ENCODE measurements at places on chromosomes 1 and 21. TPM values are rescaled to one million over a fixed set of nuclear protein-coding genes. Genes with fewer than 3 reads are reported as not detected.

DNA sequence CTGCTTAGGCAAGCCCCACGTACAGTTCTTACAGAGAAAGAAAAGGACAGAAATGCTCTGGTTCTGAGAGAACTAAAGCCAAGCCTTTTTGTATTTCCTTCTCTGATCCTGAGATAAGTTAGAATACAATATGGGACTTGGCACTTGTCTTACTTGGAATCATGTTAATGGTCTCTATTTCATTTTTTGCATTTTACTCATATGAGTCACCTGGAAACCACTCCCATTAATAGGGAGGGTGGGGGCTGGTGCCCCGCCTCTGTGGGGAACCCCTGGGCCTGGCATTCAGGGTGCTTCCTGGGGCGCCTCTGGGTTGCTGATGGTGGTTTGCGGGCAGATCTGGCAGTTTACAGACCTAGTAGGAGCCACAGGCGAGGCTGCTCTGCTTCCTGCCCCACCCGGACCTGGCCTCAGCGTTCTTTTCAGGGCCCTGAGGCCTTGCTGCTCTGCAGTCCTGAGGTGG, 26.7 kb downstream of the TSPAN2 start:
- no peak overlapping the region for H3K4me3 ChIP-seq
- DNase-seq: no peak
- H3K4me1 ChIP-seq: no peaks in the 10 kb centered on the region
- no peaks in the 10 kb centered on the region for H3K36me3 ChIP-seq
- no peak overlapping the region for H3K27ac ChIP-seq

The CSDE1 gene
- 419 TPM for total RNA-seq

- no peaks in the 10 kb centered on the region for H3K27me3 ChIP-seq
- DNase-seq: no peak
- no peak overlapping the region for H3K4me3 ChIP-seq
- H3K36me3 ChIP-seq: peaks cover 8% of the 10 kb centered on the region
- H3K4me1 ChIP-seq: no peaks in the 10 kb centered on the region
Observed at GRCh38 chr1:39858315-39858714, 25.0 kb downstream of the TRIT1 start.

DNA sequence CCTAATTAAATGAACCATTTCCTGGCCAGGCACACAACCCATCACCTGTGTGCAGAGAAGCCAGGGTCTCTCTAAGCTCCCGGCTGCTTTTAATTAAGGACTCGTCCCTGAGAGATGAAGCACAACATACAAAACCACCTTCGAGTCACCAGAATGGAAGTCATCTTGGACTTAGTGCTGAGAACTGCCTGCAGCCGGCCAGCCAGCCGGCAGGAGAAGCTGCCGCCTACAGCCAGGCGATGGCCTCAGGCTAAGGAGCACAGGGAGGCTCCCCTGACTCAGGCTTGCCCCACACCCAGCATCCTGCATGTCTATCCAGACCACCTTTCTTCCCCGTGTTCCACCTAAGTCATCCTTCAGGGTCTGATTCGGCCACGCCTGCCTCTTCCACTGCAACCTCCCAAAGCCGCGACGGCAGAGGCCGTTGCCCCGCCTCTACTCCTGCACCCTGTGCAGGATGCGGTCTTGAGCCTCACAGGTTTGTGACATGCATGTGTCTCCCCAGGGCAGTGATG, 83.6 kb downstream of the SLC66A1 start:
- DNase-seq: no peak
- no peaks in the 10 kb centered on the region for H3K27me3 ChIP-seq
- H3K4me1 ChIP-seq: peaks cover 27% of the 10 kb centered on the region

DNA sequence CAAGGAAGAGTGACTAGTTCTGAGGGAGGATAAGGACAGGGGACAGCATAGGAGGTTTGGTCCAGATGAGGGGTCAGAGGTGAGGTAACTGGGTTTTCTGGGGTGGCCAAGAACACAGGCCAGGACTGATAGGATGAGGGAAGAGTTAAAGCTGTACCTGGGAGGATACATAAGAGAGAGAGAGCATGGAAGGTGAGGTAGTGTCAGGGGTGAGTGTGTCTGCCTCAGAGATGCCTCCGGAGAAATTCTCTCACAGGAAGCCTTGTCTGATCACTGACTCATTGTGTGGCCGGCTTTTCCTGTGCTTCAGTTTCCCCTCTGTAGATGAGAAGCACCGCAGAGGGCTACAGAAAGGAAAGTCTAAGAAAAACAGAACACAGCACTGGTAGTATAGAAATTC, 40.2 kb downstream of the FASLG start:
- no peak overlapping the region for H3K4me3 ChIP-seq
- H3K27ac ChIP-seq: no peak overlapping the region
- no peaks in the 10 kb centered on the region for H3K27me3 ChIP-seq
- H3K36me3 ChIP-seq: no peaks in the 10 kb centered on the region
- DNase-seq: no peak

GRCh38 chr21:41750051-41750450, 16.8 kb downstream of the RIPK4 start:
- H3K27me3 ChIP-seq: peaks cover 4% of the 10 kb centered on the region
- no peaks in the 10 kb centered on the region for H3K4me1 ChIP-seq
- H3K4me3 ChIP-seq: no peak overlapping the region
- DNase-seq: no peak
- no peak overlapping the region for H3K27ac ChIP-seq

- H3K4me3 ChIP-seq: no peak overlapping the region
- no peaks in the 10 kb centered on the region for H3K4me1 ChIP-seq
- no peaks in the 10 kb centered on the region for H3K27me3 ChIP-seq
- no peaks in the 10 kb centered on the region for H3K36me3 ChIP-seq
Observed at GRCh38 chr21:34946916-34947534, 102.1 kb downstream of the RUNX1 start.

GRCh38 chr1:10319750-10320149, 79.1 kb upstream of the PGD start:
- H3K27me3 ChIP-seq: no peaks in the 10 kb centered on the region
- H3K27ac ChIP-seq: no peak overlapping the region
- H3K36me3 ChIP-seq: no peaks in the 10 kb centered on the region
- no peak for DNase-seq

DNA sequence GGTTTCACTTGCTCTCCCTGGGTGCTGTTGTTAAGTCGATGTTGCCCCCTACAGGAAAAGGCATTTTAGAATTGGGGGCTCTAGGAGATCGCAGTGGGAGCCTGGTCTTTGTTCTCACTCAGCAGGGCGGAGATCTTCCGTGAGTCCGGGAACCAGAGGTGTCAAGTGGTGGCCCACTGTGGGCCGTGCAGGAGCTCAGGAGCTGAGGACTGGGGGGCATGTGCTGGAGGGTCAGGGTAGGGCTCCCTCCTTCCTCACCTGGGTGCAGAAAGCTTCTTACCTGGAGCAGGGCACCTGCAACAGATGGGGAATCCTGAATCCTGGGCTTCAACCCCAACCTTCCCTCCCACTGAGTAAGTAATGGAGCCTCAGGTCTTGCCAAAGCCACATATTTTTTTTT, 392.7 kb downstream of the NPHP4 start:
- no peak for DNase-seq
- no peak overlapping the region for H3K4me3 ChIP-seq
- no peaks in the 10 kb centered on the region for H3K27me3 ChIP-seq
- peaks cover 4% of the 10 kb centered on the region for H3K4me1 ChIP-seq

DNA sequence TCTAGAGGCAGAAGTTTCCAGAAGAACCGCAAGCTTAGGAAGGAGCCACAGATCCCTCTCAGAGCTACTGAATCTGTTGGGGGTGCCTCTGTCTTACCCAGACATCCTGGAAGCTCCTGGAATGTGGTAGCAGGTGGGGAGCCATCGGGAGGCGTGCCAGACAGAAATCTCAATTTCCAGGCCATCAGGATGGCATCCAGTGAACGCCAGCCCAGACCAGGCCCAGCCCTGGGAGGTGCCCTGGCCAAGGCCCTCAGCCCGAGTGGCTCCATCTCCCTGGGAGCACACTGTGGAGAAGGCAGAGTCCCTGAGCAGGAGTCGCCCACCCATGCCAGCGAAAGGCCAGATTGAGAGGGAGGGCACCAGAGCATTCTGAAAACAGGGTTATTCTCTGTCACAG, 2.5 kb downstream of the ABCA4 start:
- H3K4me3 ChIP-seq: no peak overlapping the region
- H3K27me3 ChIP-seq: no peaks in the 10 kb centered on the region
- no peak overlapping the region for H3K27ac ChIP-seq
- no peaks in the 10 kb centered on the region for H3K36me3 ChIP-seq
- H3K4me1 ChIP-seq: no peaks in the 10 kb centered on the region

- H3K36me3 ChIP-seq: no peaks in the 10 kb centered on the region
- no peak overlapping the region for H3K4me3 ChIP-seq
- DNase-seq: no peak
- peaks cover 34% of the 10 kb centered on the region for H3K27me3 ChIP-seq
- peaks cover 7% of the 10 kb centered on the region for H3K4me1 ChIP-seq
Observed at GRCh38 chr1:110600716-110601115, 5.4 kb downstream of the KCNA2 start.

DNA sequence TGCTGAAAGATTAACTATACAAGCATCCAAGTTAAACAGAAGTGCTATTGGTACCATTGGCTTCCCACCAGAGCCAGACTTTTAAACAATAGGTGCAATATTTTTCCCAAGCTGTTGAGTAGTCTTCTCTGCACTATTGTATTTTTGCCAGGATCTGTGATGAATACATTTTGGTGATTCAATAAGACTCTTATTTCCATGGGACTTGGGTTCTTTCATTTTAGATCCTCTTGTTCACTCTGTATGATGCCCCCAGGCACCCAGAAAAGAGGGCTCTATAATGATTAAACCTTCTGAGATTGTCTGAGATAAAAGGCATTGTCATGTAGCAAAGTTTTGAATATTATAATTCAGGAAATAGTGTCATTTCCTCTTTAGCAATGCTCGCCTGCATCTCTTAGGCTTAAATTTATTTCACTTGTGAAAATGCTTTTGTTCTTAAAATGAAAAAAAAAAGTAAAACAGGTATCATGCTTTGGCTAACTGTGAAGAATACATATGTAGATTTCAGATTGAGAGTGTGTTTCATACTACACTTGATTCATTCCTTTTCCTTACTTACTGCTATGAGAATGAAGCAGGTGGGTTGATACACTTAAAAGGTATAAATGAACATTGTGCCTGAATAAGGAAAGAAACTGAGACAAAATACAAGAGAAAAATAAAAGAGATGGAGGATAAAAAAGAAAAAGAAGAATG, 275.0 kb downstream of the HMCN1 start:
- H3K36me3 ChIP-seq: no peaks in the 10 kb centered on the region
- H3K4me3 ChIP-seq: no peak overlapping the region
- no peaks in the 10 kb centered on the region for H3K4me1 ChIP-seq
- no peaks in the 10 kb centered on the region for H3K27me3 ChIP-seq

GRCh38 chr1:30452925-30453324, 270.5 kb downstream of the MATN1 start:
- no peaks in the 10 kb centered on the region for H3K4me1 ChIP-seq
- no peak overlapping the region for H3K4me3 ChIP-seq
- no peak for DNase-seq
- no peaks in the 10 kb centered on the region for H3K27me3 ChIP-seq
- H3K36me3 ChIP-seq: no peaks in the 10 kb centered on the region

DNA sequence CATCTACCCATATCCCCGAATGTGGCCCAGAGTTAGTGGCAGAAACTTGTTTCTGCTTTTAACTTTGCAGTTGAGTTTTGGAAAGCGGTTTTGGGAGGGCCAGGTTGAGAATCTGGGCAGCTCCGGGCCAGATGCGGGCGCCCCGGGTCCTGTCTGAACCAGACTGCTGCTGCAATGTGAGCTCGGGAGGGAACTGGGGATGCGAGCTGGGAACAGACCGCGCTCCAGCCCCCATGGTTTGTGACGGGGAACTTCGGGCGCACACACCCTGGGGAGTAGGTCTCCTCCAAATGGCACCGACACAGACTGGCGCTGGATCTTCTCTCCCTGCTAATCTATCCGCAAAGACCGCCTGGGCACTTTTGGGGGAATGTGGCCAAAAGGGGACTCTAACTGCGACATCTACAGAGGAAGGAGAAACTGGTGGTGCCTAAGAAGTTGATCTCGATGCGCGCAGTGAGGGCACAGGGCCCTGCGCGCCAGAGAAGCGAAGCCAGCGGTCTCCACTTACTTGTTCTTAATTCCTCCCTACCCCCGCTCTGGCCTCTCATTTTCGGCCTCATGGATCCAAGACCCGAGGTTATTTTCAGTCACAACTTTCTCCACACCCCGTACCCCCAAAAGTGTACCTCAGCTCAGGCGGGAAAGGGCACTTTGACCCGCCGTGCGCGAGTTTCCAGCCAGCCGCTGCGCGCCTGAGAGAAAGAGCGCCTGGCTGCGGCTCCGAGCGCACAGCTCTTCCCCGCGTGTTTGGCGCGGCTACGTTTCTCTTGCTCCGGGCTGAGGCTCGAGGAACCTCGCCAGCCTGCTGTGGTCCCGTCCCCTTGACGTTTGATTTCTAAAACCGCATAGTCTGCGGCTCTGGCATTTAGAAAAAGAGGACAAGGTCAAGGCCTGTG, 411.0 kb upstream of the ESRRG start:
- H3K4me3 ChIP-seq: no peak overlapping the region
- H3K36me3 ChIP-seq: no peaks in the 10 kb centered on the region
- peaks cover 9% of the 10 kb centered on the region for H3K4me1 ChIP-seq
- H3K27me3 ChIP-seq: peaks cover 90% of the 10 kb centered on the region
- peak; percentile 68 for DNase-seq

DNA sequence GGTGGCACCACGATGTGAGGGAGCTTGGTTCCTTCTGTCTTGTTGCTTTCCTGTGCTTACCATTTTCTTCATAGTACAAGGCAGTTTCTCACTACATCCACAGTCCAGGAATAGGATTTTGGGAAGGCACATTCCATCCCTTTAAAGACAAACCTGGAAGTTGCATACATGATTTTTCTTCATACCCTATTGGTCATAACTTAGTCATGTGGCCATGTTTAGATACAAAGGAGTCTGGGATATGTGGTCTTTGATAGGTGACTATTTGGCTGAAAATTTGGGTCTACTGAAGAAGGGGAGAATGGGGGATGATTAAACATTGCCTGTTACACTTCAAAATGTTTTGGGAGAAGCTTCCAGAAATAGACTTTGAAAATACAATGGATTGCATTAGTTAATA, 7.0 kb downstream of the DYRK1A start:
- no peak overlapping the region for H3K4me3 ChIP-seq
- H3K27me3 ChIP-seq: no peaks in the 10 kb centered on the region
- DNase-seq: no peak

- H3K36me3 ChIP-seq: no peaks in the 10 kb centered on the region
- no peak overlapping the region for H3K27ac ChIP-seq
- no peaks in the 10 kb centered on the region for H3K27me3 ChIP-seq
Observed at GRCh38 chr1:237139732-237140131, 97.7 kb downstream of the RYR2 start.

- no peaks in the 10 kb centered on the region for H3K4me1 ChIP-seq
- no peak overlapping the region for H3K27ac ChIP-seq
- H3K36me3 ChIP-seq: no peaks in the 10 kb centered on the region
- H3K27me3 ChIP-seq: no peaks in the 10 kb centered on the region
- H3K4me3 ChIP-seq: peak overlapping the region; percentile 15
Observed at GRCh38 chr1:205344066-205344928, 12.4 kb downstream of the KLHDC8A start.

The PAFAH2 gene
- 10.6 TPM for total RNA-seq

- H3K27me3 ChIP-seq: no peaks in the 10 kb centered on the region
- no peak overlapping the region for H3K27ac ChIP-seq
- H3K4me3 ChIP-seq: no peak overlapping the region
- H3K36me3 ChIP-seq: no peaks in the 10 kb centered on the region
- no peaks in the 10 kb centered on the region for H3K4me1 ChIP-seq
- peak; percentile 82 for DNase-seq
Observed at GRCh38 chr1:67535474-67535873, 105.3 kb upstream of the SERBP1 start.

- H3K4me1 ChIP-seq: peaks cover 4% of the 10 kb centered on the region
- H3K4me3 ChIP-seq: no peak overlapping the region
- no peak for DNase-seq
- no peaks in the 10 kb centered on the region for H3K36me3 ChIP-seq
Observed at GRCh38 chr21:41972511-41973205, 18.8 kb upstream of the C2CD2 start.

The LYST gene
- 82.7 TPM for total RNA-seq

The C1orf141 gene
- total RNA-seq: 5.7 TPM

GRCh38 chr1:72394457-72394856, 112.1 kb upstream of the NEGR1 start:
- no peaks in the 10 kb centered on the region for H3K4me1 ChIP-seq
- no peaks in the 10 kb centered on the region for H3K36me3 ChIP-seq
- H3K27ac ChIP-seq: no peak overlapping the region
- DNase-seq: no peak
- no peaks in the 10 kb centered on the region for H3K27me3 ChIP-seq

Data from lung (tissue), 17 donors.